ENCODE measurements at places on chromosomes 2 and 18. TPM values are rescaled to one million over a fixed set of nuclear protein-coding genes. Genes with fewer than 3 reads are reported as not detected.

The NETO1 gene
- not detected for total RNA-seq

The ABCG5 gene
- total RNA-seq = not detected

The SP100 gene
- 69.0 TPM for total RNA-seq

The CENPA gene
- 27.2 TPM for total RNA-seq

The KATNAL2 gene
- total RNA-seq = 0.32 TPM

The SCYGR4 gene
- not detected for total RNA-seq

The SNTG2 gene
- 0.52 TPM for total RNA-seq

The GPR55 gene
- total RNA-seq = 4.4 TPM

The DNAH6 gene
- total RNA-seq = 0.13 TPM

The RAX gene
- total RNA-seq = not detected

The GMPPA gene
- total RNA-seq = 40.5 TPM

Measured in activated CD8-positive, alpha-beta memory T cell treated with anti-CD3 and anti-CD28 coated beads for 36 hours (primary cell).